Right lobe of liver (tissue), 6 donors: ENCODE measurements at places on chromosomes 2 and 18. TPM values are rescaled to one million over a fixed set of nuclear protein-coding genes. Genes with fewer than 3 reads are reported as not detected.

LPIN2 gene
- total RNA-seq: 153 TPM

GRCh38 chr2:8648441-8649213, 33.2 kb upstream of the ID2 start:
- no peak overlapping the region for H3K4me3 ChIP-seq
- no peak for DNase-seq
- H3K27ac ChIP-seq: no peak overlapping the region
- no peaks in the 10 kb centered on the region for H3K4me1 ChIP-seq
- no peaks in the 10 kb centered on the region for H3K27me3 ChIP-seq

DNA sequence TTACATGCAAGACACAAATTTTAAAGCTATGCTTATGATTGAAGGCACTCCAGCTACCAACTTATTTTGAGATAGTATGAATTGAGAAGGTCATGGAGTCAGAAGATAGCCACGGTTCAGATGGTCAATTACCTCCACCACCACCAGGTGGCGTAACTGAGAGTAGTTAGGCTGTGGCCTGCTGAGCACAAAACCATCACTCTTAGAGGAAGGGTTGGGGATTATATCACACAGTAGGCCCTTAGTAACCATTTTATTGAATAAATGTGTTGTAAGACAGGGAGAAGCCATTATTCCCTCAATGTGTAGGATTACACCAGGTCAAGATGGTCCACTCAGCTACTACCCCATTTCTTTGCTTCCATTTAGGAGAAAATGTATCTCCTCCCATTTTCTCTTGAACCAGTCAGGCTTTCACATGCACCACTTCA, 18.8 kb downstream of the KLHL41 start:
- no peak overlapping the region for H3K4me3 ChIP-seq
- H3K27ac ChIP-seq: no peak overlapping the region
- H3K27me3 ChIP-seq: no peaks in the 10 kb centered on the region
- H3K36me3 ChIP-seq: no peaks in the 10 kb centered on the region
- no peaks in the 10 kb centered on the region for H3K4me1 ChIP-seq

- DNase-seq: no peak
- peaks cover 16% of the 10 kb centered on the region for H3K4me1 ChIP-seq
- no peak overlapping the region for H3K27ac ChIP-seq
- no peaks in the 10 kb centered on the region for H3K36me3 ChIP-seq
Observed at GRCh38 chr2:157930728-157931127, 54.6 kb upstream of the ACVR1 start.

DNA sequence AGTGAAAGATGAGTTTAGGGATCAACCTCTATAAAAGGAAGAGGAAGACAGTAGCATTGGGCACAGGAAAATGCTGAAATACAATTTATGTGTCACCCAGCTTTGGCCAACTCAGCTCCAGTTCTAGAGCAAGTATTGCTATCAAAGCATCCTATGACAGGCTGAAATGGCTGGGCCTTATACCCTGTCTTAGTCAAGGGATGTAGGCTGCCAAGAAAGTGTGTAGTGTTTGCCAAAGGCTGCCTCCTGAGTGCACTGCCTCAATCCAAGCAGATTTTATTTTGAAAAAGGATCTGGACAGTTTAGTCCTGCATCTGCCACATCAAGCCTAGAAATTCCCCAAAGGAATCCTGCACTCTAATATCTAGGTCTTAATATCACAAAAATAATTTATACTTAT, 359.9 kb upstream of the ZC3H15 start:
- H3K4me3 ChIP-seq: no peak overlapping the region
- H3K36me3 ChIP-seq: no peaks in the 10 kb centered on the region
- no peaks in the 10 kb centered on the region for H3K4me1 ChIP-seq
- no peaks in the 10 kb centered on the region for H3K27me3 ChIP-seq
- H3K27ac ChIP-seq: no peak overlapping the region

NEU2 gene
- total RNA-seq: not detected

DNA sequence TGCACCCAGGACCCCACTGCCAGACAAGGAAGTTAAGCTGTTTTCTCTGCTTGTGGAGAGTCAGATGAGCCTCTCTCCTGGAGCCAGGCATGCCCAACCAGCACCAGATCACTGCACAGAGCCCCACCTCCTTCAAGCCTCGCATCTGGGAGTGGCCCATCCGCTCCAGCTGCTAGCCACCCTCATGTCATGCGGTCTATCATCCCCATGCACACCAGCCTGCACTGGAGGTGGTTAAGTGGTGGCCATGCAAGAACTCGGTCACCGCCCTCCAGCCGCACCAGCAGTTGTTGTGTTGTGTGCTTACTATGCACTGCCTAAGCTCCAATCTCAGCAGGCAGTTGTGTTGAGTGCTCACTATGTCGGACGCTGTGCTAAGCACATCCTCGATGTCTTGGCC, 177.9 kb upstream of the SLC14A2 start:
- H3K4me3 ChIP-seq: no peak overlapping the region
- no peaks in the 10 kb centered on the region for H3K27me3 ChIP-seq
- no peak for DNase-seq
- no peaks in the 10 kb centered on the region for H3K4me1 ChIP-seq

DNA sequence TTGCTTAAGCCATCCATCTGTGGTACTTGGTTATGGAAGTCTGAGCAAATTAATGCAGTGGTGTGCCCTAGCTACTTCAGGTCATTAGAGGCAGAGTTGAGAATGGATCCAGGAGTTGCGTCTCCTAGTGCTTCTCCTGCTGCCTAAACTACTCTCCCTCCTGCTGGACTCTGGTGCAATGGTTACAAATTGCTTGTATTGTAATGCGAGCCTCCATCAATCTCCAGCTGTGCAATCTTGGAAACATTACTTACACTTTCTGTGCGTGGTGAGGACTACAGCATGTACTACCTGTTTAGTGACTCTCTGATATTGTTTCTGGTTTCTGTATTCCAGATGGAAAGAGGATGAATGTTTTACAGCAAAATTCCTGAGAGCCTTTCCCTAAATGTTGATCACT, 119.0 kb upstream of the CYRIA start:
- no peaks in the 10 kb centered on the region for H3K27me3 ChIP-seq
- DNase-seq: no peak
- H3K4me3 ChIP-seq: no peak overlapping the region
- no peaks in the 10 kb centered on the region for H3K36me3 ChIP-seq

DNA sequence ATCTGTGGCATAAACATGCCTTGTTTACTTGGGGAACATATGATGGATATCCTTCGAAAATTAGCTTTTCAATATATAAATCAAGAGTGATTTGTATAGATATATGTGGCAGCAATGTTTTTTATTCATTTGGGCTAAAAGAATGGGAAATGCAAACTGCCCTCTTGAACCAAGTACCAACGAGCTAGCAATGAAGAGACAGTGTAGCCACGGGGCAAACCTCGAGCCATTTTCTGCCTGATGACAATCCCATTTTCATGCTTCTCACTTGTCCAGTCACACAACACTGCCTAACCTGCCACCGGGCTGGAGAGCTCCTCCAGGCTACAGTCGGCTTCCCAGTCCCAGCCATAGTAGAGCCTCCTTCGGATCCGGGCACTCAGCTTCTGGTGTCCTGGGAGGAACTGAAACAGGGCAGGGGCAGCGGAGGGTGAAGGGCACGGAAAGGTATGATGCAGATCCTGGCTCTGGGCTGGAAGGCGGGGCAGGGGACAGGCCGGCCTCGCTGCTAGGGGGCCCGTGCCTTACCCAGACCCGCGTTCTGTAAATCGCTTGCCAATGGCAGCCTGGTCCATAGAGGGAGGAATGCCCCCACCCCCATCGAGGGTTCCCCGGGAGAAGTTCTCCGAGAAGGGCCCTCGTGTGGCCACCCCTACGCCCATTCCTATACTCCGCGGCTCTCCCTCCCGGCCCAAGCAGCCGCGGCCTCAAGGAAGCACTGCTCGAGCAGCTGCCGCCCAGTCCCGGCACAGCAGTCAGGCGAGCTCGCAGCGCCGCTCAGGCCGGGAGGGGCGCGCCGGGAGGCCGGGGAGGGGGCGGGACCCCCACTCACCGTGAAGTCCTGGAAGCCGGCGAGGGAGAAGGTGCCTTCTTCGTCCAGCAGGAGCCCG, 552 bp downstream of the CNPPD1 start:
- peaks cover 2% of the 10 kb centered on the region for H3K36me3 ChIP-seq
- no peaks in the 10 kb centered on the region for H3K27me3 ChIP-seq
- H3K27ac ChIP-seq: peak overlapping the region; percentile 100
- peak overlapping the region; percentile 92 for H3K4me3 ChIP-seq
- DNase-seq: peak; percentile 60

DNA sequence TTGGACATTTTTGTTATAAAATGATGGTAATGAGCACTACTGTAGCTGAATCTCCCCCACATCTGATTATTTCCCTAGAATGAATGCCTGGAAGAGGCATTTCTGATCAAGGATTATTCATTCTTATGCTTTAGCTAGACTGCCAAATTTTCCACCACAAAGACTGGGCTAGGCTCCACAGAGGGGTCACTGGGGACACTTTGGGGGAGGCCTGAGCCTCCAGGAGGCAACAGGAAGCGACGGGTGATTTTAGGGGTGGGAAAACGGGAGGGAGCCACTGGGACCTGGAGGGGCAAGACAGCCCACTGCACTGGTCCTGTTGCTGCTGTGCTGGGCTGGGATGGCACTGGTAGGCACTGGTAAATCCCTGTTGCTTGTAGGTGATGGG, 2.4 kb upstream of the ASB1 start:
- no peaks in the 10 kb centered on the region for H3K36me3 ChIP-seq
- H3K4me3 ChIP-seq: no peak overlapping the region
- DNase-seq: no peak
- no peaks in the 10 kb centered on the region for H3K27me3 ChIP-seq
- no peaks in the 10 kb centered on the region for H3K4me1 ChIP-seq

- no peaks in the 10 kb centered on the region for H3K36me3 ChIP-seq
- no peak overlapping the region for H3K27ac ChIP-seq
- no peak for DNase-seq
- peaks cover 5% of the 10 kb centered on the region for H3K4me1 ChIP-seq
Observed at GRCh38 chr2:74316627-74317295, 26.5 kb downstream of the SLC4A5 start.

DNA sequence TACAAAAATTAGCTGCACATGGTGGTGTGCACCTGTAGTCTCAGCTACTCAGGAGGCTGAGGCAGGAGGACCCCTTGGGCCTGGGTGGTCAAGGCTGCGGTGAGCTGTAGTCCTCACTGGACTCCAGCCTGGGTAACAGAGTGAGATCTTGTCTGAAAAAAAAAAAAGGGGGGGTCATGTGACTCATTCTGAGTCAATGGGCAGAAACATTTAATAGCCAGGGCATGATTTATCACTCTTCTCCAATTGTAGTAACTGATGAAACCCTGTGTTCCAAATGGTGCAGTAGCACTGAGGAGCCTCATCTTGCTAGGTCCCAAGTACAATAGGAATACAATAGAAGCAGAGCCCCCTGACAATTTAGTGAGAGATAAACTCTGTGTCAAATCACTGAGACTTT, 78.9 kb upstream of the CCDC68 start:
- H3K27ac ChIP-seq: no peak overlapping the region
- no peak overlapping the region for H3K4me3 ChIP-seq
- no peaks in the 10 kb centered on the region for H3K36me3 ChIP-seq
- no peaks in the 10 kb centered on the region for H3K27me3 ChIP-seq
- no peaks in the 10 kb centered on the region for H3K4me1 ChIP-seq

DNA sequence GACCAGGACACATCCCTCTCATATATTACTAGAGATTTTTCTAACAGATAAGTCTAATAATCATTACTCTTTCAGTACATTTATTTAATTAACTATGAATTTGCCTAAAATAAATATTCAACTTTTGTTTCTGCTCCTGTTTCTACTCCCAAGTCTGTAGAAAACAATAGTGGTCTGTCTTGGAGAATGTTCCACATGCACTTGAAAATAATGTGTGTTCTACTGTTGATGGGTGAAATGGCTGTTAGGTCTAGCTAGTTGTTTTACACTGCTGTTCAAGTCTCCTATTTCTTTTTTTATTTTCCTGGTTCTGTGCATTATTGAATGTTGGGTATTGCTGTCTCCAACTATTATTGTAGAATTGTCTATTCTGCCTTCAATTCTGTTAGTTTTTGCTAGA, 47.2 kb downstream of the SPOPL start:
- DNase-seq: no peak
- H3K27ac ChIP-seq: no peak overlapping the region
- no peaks in the 10 kb centered on the region for H3K27me3 ChIP-seq
- H3K4me3 ChIP-seq: no peak overlapping the region
- no peaks in the 10 kb centered on the region for H3K4me1 ChIP-seq

DNA sequence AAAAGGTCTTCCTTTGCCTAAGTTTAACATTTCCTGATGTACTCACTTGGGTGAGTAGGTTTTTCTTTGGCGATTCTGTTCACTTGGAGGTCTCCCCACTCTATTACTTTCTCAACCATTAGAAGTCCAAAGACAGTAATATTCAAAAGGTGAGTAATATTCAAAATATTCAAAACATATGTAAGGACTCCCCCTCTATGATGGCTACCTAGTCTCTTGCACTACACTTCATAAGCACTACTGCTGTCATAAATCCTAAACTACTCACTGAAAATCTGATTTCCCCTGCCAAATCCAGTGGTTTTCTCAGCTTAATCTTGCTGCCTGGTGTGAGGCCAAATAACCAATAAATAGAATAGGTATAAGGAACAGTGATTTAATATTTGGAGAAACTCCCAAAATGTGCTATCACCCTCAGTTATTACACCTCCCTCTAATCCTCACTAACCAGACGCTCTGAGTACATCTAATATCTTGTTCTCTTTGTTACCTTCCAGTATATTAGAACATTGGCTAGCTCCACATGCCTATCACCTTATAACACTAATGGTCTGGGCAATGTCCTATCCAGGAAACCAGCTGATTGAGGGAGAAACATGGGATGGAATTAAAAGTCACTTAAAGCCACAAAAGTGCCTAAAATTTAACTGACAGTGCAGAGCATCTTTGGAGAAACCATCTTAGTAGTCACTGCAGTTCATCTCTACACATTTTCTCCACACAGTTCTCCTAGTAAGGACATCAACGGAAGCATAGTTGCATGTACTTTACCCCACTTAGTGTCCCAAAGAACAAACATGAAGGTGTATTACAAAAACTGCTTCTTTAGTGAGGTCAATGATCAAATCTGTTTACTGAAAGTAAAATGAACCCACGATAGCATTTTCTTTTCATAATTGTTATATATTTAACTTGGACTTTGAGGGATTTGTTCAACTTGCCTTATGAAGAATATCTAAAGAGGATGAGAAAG, 54.8 kb downstream of the MBD2 start:
- no peak overlapping the region for H3K4me3 ChIP-seq
- no peaks in the 10 kb centered on the region for H3K27me3 ChIP-seq
- DNase-seq: no peak
- H3K27ac ChIP-seq: no peak overlapping the region
- no peaks in the 10 kb centered on the region for H3K4me1 ChIP-seq

SLC35F5 gene
- total RNA-seq: 44.1 TPM

IGFBP5 gene
- total RNA-seq: 13.7 TPM

GRCh38 chr2:949384-950079, 1.1 kb upstream of the SNTG2 start:
- H3K27me3 ChIP-seq: peaks cover 28% of the 10 kb centered on the region
- no peaks in the 10 kb centered on the region for H3K36me3 ChIP-seq
- peak overlapping the region; percentile 45 for H3K4me3 ChIP-seq
- peaks cover 10% of the 10 kb centered on the region for H3K4me1 ChIP-seq

GRCh38 chr2:227881866-227882517, 10.6 kb downstream of the DAW1 start:
- no peaks in the 10 kb centered on the region for H3K36me3 ChIP-seq
- no peak for DNase-seq
- H3K4me3 ChIP-seq: no peak overlapping the region
